ENCODE measurements at places on chromosomes 1 and 21.

- DNase-seq, result no peak
Observed at GRCh38 chr1:183274836-183275235, 88.8 kb downstream of the LAMC2 start.

DNA sequence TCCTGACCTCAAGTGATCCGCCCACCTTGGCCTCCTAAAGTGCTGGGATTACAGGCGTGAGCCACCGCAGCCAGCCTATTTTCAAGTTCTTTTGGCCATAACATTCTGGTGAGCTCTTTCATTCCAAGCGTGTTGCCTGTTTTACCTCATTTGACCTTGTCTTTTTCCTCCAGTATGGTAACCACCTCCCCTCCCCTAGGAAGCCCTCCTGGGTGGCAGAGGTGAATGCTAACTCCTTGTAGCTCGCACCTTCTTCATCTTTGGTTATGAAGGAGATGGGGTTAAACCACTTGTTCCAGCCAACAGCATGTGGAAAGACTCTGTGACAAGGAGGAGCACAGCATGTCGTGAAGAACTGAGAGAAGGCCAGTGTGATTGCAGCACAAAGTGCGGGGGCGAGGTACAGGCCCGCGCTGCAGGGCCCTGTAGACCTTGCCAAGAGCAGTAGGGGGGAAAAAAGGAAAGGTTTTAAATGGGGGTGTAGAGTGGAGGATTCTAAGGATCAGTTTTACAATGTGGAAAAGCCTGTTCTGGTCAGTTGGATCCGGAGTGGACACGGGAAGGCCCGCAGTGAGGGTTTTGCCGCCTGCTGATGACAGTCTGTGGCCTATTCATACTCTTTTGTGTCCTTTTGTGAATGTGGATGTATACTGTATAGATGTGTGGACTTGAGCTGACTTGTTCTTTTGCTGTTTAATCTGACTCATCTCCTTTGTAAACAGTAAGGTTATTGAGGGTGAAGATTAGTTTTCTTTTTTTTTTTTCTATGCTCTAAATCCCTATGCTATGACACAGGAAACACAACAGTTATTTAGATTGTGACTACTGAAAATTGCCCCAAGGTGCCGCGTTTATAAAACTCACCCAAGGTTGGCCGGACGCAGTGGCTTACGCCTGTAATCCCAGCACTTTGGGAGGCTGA, 7.5 kb upstream of the ZNF436 start:
- DNase-seq, result peak; percentile 86

GRCh38 chr1:81237473-81238089, 563.2 kb upstream of the ADGRL2 start:
- no peak for DNase-seq

GRCh38 chr1:242836423-242836822, 311.9 kb upstream of the PLD5 start:
- no peak for DNase-seq

GRCh38 chr1:240956020-240956419, 344.1 kb upstream of the GREM2 start:
- DNase-seq, result no peak

- DNase-seq, result no peak
Observed at GRCh38 chr1:224087286-224087794, 26.6 kb upstream of the FBXO28 start.

Data from RWPE1 (cell line).